Sciatic nerve (tissue), 2 donors: ENCODE measurements at places on chromosomes 6 and 20. TPM values are rescaled to one million over a fixed set of nuclear protein-coding genes. Genes with fewer than 3 reads are reported as not detected.

Gene TSHZ2
- total RNA-seq = 33.1 TPM

Gene TRDN
- 4.2 TPM for total RNA-seq

Gene GCNT2
- total RNA-seq = 2.6 TPM

Gene LHFPL5
- total RNA-seq = not detected

Gene NRSN1
- total RNA-seq = not detected

Gene SIRPD
- not detected for total RNA-seq

Gene TPBG
- 15.5 TPM for total RNA-seq
